ENCODE measurements at places on chromosomes 1 and 21.

DNA sequence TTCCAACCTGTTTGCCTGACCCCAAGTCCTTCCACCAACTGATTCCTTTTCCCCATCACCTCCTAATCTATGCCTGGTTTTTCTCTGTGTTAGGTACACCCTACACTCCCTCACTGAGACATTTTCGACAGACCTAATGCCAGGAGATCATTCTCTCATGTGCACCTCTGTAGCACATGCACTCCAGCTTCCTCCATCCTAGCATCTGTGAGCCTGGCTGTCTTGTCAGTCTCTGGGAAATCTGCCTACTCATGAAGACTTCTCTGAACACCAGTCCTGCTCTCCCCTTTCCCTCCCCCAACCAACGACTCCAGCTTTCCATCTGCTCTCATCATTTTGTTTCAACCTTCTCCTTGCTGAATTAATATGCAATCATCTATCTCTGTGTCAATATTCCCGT is 987 bp downstream of the MED8 start:
- DNase-seq: no peak

- no peak for DNase-seq
These were observed 88.4 kb downstream of the PROX1 start for GRCh38 chr1:214075999-214076707.

GRCh38 chr1:227741166-227741870 is 6.1 kb downstream of the SNAP47 start:
- DNase-seq: no peak

DNA sequence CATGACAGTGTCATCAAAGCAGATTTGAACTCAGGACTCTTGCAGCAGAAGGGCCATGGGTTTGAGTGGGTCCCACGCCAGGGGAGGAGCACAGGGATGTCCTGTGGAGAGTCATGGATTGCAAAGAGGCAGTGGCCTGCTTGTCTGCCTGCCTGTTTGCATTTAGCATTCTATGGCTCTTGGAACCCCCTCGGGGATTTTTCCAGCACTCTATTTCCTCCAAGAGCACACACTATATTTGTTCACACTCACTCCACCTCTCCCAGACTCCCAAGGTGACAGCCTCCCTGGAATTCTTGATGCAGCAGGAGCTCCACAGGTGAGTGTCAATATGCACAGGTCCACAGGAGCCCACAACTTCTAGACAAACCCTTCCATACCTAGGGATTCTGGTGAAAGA is 73.1 kb upstream of the LRRN2 start:
- DNase-seq: no peak

GRCh38 chr1:16178596-16179497 is 23.0 kb upstream of the EPHA2 start:
- DNase-seq: no peak

DNA sequence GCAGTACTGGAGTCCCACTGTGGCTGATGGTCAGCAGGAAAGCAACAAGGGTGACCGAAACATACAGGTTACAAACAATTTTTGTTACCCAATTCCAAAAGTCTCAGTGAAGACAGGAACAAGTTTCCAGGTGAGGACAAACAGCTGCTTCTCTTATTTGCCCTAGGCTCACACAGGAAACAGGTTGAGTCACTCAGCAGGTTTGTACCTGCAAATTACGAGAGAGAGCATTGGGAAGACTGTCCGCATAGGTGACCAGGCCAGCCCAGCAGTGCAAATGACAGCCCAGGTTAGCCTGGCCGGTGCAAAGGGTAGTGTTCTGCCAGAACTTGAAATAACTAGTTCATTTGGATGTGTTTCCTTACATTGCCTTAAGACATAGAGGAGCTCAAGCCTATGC is 40.0 kb upstream of the DSCAM start:
- no peak for DNase-seq

DNA sequence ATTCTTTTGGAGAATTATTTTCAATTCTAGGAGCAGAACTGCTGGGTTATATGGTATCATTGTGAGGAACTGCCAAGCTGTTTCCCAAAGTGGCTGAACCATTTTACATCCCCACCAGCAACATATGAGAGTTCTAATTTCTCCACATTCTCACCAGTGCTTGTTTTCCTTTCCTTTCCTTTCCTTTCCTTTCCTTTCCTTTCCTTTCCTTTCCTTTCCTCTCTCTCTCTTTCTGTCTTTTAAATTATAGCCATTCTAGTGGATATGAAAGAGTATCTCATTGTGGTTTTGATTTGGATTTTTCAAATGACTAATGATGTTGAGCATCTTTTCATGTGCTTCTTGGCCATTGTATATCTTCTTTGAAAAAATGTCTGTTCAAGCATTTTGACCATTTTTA is 45.3 kb downstream of the RUNX3 start:
- DNase-seq: no peak

- DNase-seq: no peak
These were observed 60.1 kb downstream of the CD34 start for GRCh38 chr1:207850621-207851407.

DNA sequence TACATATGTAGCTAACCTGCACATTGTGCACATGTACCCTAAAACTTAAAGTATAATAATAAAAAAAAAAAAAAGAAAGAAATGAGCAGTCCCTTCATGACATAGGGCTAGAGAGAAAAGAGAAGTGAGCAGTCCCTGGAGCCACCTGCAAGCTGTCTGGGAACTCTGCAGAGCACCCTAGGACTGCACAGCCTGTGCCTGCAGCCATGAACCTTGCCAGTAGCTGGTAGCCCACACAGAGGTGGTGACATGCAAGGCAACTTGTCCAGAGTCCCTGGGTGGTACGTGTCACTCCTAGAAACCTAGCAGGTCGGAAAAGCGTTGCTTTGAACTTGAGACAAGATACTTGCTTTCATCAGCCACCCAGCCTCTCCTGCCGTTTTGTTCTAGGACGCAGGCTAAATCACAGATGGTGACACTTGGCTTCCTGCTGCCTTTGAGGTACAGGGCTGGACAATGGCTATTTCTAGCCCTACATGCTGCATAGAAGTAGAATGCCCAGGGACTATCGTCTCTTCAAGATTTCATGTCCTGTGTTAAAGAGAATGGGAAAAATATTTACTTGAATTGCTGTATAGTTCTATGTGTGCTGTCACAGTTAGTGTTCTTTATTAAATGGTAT is 260.9 kb downstream of the LTN1 start:
- DNase-seq: no peak

GRCh38 chr1:24179251-24179840 is 7.7 kb downstream of the IFNLR1 start:
- DNase-seq: no peak

DNA sequence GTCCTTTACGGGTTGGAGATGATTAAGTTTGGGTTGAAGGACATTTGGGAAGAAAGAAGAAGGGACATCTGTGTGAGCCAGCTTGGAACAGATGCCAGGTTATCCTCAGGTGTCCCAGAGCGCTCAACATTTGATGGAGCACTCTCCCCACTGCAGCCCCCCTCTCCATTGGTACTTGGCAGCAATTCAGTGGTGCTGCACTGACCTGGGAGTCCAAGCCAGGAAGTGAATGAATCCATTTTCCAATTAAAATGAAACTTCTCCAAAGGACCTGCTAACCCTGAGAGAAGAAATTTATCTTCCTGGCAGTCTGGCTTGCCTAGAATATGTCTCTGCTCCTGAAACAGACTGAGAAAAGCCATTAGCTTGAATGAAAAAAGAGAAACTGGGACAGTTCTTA is 67.1 kb downstream of the FGGY start:
- DNase-seq: no peak

DNA sequence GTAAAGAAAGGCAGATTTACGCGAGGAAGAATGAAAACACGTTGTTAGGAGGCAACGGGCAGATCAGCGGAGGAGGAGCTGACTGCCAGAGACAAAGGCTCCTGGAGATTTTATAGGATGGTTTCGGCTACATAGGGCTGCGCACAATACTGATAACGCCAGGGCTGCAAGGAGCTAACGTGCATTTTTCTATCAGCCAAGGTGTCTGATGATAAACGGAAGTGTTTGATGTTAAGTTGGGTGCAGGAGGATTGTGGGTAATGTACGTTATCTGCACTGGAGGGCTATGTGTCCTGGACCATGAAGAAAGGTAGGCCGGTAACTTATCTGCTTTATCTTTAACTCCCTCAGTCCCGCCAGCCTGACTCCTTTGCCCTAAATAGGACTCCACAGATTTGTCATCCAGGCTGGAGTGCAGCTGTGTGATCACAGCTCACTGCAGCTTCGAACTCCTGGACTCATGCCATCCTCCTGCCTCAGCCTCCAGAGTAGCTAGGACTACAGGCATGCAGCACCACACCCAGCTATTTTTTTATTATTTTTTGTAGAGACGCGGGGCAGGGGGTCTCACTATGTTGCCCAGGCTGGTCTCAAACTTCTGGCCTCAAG is 29.6 kb downstream of the SETD4 start:
- DNase-seq: no peak

GRCh38 chr1:48061162-48062136 is 64.3 kb upstream of the TRABD2B start:
- peak; percentile 47 for DNase-seq

GRCh38 chr1:15205586-15206346 is 41.3 kb upstream of the FHAD1 start:
- DNase-seq: no peak

- no peak for DNase-seq
These were observed 681.0 kb upstream of the ADAMTS5 start for GRCh38 chr21:27647921-27648320.

DNA sequence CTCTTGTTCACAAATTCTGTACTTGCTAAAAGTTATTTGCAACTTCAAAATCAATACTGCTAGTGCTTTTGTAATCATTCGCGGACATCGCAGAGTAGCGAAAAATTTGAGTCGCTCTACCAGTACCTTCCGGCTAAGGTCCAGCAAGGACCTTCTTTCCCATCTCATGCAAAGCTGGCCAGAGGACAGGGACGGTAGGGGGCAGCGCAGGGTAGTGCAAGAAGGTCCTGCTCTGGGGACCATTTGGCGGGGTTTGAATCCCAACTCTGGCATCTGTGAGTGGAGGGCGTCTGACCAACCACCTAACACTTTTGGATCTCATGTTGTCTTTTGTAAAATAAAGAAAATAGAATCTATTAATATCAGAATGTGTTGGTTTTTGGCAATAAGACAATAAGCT is 258.3 kb downstream of the SPATA17 start:
- no peak for DNase-seq

DNA sequence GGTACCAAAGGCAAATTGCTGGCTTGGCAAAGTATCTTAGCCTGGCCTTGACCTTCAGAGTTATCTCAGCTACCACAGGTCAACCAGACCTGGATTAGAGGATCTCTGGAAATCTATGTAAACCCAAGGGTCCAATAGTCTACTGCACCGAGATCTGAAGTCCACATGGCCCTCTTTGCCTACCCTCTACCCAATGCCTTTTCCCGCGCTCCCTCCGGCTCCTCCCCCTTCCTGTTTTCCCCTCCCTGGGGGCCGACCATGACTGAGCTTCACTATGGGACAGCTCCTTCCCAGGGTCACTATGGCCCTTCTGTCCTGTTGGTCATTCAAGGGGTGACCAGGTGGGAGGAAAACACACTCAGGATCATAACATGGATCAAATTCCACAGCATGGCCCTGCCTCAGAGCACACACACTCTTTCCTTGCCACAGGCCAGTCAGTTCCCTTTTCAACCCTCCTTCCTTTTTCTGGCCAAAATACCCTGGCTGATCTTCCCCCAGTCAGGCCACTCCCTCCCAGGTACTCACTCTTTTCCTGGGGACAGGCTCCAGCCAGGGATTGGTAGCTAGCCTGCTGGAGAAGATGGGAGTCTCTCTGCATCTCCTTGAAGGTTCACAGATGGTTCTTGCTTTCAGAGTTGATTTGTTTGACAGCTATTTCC is 19.1 kb upstream of the TMEM183A start:
- DNase-seq: no peak

GRCh38 chr1:53869454-53870117 is 20.0 kb downstream of the YIPF1 start:
- DNase-seq: peak; percentile 36

DNA sequence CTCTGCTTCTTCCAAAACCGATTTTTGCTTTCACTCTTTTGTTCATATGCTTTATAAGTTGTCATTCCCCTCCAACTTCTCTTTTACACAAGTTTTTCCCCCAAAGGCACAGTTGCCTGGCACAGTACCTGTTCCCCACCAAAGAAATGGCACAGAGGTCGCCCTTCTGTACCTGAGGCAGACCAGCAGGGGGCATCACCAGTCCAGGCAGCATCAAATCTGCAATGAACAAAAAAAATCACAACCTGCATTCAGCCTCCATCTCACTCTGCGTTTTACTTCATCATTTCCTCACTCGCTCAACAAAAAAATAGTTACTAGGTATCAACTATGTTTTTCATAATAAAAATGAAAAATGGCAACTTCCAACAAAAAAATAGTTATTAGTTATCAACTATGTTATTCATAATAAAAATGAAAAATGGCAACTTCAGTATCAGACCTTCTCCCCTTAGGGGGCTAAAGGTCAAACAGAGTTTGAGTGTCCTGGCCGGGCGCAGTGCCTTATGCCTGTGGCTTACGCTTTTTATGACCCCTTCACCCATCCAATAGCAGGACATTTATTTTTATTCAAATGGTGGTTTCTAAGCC is 4.1 kb downstream of the EIF2D start:
- DNase-seq: peak; percentile 47

DNA sequence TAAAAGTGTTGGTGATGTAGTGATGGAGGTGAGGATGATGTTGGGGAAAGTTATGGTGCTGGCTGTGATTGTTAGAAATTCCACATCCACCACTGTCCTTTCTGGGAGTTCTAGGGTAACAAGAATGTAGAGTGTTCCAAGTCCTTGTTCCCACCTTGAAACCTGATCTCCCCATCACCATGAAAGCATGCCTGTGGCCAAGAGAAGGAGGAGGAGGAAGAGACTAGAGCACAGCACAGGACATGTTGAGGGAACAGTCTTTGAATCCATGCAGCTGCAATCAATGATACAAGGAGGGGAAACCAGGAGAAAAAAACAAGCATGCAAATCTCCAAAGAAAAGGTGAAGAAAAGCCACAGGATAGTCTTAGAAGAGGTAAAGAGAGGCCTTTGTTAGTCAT is 45.9 kb upstream of the ARTN start:
- no peak for DNase-seq

- DNase-seq: no peak
These were observed 78.3 kb downstream of the NDUFS5 start for GRCh38 chr1:39104158-39105060.

- DNase-seq: no peak
These were observed 16.6 kb upstream of the LEMD1 start for GRCh38 chr1:205438213-205439158.

- no peak for DNase-seq
These were observed 124.5 kb downstream of the PTPRC start for GRCh38 chr1:198763298-198763714.

- no peak for DNase-seq
These were observed 97.0 kb downstream of the OBSCN start for GRCh38 chr1:228304766-228305395.

GRCh38 chr1:173997791-173998190 is 24.4 kb downstream of the RC3H1 start:
- DNase-seq: no peak
